ENCODE measurements at places on chromosomes 3 and 15.

DNA sequence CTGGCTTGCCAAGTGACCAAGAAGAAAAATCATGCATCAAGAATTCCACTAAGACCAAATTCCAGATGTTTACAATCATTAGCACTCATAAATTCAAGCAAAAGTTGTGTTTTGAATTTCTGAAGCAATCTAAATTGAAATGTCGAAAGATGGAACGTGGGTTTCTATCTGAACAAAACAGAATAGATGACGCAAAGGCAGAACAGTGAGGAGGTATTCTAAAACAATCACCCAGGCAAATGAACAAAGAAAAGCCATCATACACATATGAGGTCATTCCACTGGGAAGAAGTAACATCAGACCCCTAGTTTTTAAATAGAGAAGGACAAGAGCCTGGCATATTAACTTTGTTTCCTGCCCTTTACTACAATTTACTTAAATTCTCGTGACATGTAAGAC lies 58.0 kb downstream of the MCF2L2 start:
- no peak for DNase-seq

DNA sequence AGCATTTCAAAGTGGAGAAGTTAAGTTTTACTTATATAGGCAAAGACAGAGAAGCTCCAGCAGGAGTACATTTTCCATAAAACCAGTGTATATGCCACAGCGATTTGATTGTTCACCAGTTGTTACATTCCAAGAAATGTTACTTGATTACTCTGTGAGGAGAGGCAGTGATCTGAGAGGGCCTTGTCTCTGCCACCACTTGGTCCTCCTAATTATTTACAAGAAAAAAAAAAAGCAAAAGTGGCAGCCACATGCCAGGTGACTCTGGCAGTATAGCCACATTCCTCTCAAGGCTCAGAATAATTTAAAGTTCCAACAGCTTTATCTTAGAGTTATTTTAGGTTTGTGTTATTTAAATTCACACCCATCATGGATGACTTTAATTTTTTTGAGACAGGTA lies 1077.8 kb downstream of the ZPLD1 start:
- no peak for DNase-seq

- DNase-seq: no peak
These were observed 6.6 kb downstream of the TGM5 start for GRCh38 chr15:43260011-43260615.

GRCh38 chr15:66707310-66708082 lies 5.5 kb downstream of the SMAD6 start:
- no peak for DNase-seq

GRCh38 chr15:57158997-57159668 lies 217.2 kb upstream of the CGNL1 start:
- no peak for DNase-seq

- no peak for DNase-seq
These were observed 871.8 kb downstream of the OTOL1 start for GRCh38 chr3:162368417-162368816.

- no peak for DNase-seq
These were observed at the start of gene FBN1 for GRCh38 chr15:48645558-48646330. Gene FBN1, minus strand, starts transcription at chr15:48645709. Its CDS starts 940 bp downstream, at chr15:48644769.

- no peak for DNase-seq
These were observed 54.6 kb downstream of the EMC4 start for GRCh38 chr15:34279368-34279767.

- no peak for DNase-seq
These were observed 679.0 kb upstream of the DPPA4 start for GRCh38 chr3:110016235-110016815.

DNA sequence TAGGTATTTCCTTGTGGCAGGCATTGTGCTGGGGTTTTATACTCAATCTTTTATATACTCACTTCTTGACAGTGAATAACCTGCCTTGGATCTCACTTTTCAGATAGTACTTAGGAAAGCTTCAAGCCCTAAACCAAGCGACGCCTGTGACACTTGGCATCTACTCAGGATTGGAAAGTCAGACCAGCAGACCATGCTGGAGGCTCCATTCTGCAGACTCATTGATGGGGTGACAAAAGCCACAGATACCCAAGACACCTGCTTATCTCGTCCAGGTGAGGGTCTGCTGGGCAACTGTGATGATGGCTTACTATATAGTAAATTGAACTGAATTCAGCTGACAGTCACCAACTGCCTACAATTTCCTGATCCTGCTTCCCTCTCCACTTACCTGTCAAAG lies 79.4 kb upstream of the MRPS22 start:
- no peak for DNase-seq

- DNase-seq: no peak
These were observed 26.7 kb downstream of the SCG3 start for GRCh38 chr15:51708013-51708412.

- DNase-seq: no peak
These were observed 34.0 kb upstream of the ARHGEF3 start for GRCh38 chr3:56835650-56836227.

DNA sequence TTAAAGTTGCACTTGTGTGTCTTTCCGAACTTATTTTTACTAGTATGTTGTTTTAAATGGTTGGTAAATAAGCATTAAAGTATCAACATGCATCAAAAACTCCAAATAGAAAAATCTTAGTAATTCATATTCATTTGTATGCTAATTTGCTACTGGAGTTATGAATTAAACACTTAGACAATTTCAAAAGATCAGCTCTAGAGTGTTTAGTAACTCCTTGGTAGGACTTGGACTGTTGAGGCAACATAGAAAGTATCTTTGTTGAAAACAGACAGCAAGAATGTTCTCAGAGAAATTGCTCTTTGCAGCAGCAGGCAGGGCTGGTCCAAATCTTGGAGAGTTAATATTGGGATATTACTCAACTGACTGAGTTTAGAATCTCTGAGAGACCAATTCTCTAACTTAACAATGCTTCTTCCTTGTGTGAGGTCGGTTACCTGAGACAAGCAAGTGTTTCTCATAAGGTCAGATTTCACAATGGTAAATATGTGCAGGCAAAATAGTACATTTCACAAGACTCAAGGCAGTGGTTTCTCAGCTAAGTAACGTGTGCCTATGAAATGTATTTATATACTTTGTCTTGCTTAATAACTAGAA lies 147.8 kb upstream of the IL12A start:
- DNase-seq: no peak

GRCh38 chr3:10495003-10495402 lies 10.4 kb downstream of the ATP2B2 start:
- DNase-seq: no peak

DNA sequence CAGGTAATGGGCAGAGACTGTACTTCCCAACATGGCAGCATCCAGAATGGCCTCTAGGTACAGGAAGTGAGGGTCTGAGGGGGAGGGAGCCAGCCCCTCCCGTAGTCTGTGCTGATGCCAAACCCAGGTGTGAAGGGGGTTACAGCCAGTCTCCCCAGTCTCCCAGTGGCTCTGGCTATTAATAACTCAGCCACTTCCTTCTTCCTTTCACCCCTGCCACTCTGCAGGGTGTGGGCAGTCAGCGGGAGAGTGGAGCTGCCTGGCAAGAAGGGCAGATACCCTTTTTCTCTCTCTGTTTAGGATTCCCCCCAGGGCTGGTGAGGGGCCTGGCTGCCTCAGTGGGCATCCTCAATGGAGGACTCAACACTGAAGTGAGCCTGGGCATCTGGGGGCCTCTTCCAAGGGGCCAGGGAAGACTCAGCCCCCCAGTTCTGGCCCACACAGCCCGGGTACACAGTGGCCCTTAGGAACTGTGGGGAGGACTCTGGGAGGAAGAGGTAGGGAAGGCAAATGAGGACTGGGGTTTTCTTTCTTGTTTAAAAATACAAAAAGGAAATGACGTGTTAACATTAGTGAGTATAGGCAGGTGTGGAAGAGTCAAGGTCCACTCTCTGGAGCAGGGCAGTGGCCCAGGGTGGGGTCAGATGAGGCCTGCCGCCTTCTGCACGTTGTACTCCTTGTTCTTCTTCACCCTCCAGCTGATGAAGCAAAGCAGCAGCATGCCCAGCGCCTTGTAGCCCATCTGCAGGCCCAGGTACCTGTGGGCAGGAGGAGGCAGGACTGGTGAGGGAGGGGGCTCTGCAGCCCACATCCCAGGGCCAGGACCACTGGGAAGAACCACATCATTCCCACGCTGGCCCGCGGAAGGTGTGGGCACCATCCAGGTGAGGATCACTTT lies 38.6 kb upstream of the RAB6B start:
- DNase-seq: no peak

- DNase-seq: peak; percentile 6
These were observed 55.4 kb downstream of the EOMES start for GRCh38 chr3:27666708-27667107.

Measured in OCI-LY7 (cell line).